C1 segment of cervical spinal cord (tissue), 14 donors: ENCODE measurements at places on chromosomes 16 and 17.

DNA sequence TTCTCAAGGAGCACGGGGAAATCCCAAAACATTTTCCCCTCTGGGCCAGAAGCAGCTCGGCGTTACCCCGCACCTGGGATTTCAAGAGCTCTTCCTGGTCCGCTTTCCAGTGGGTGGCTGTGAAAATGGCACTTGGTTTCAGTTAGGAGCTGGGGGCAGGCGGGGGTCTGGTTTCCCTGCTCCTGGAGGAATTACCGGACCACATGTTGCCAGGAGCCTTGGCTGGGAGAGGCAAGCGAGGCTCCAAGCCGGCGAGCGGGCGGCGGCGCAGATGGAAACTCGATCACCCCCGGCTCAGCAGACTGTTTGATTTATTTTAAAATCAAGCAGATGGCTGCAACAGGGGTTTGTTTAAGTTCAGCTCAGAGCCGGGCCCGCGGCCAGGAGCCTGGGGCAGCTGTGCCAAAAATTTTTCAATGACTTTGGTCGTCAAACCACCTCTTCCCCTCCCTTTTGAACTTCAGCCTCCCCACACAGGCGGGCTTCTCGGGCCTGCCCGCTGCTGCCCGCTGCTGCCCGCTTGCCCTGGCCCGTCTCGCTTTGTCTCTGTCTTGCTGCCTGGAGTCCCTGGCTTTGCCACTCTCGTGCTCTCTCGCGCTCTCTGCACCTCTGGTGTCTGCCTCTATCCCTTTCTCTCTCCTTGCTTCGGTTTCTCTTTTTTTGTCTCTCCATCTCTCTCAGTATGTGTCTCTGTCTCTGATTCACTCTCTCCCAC lies 108.0 kb upstream of the CIBAR2 start:
- peak; percentile 31 for DNase-seq

DNA sequence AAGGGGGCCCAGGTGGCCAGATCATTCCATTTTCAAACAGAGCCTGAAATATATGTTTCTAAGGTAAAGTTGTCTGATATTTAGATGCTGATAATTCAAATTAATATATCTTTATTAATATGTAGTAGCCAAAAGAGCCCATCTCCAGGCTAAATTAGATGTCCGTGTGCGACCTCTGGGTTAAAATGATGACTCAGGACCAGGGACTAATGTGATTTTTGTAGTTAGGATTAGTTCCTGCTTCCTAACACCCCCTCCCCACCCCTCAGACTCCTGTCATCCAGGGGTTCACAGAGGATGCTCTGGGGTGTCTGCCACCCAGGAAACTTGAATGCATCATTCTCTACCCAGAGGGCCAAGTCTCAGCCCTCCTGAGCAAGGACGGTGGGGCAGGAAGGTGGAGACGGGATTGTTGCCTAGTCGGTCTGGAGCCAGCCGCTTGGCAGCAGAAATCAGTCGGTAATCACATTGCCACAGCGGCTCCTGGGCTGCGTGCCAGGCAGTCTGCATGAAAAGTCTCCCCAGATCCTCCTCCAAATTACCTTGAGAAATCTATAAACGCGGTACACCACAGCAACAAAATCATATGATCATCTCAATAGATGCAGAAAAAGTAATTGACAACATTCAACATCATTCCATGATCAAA lies 29.8 kb downstream of the CNGB1 start:
- peak; percentile 32 for DNase-seq

- DNase-seq, result no peak
These were observed 21.6 kb downstream of the GAA start for GRCh38 chr17:80122926-80123505.

DNA sequence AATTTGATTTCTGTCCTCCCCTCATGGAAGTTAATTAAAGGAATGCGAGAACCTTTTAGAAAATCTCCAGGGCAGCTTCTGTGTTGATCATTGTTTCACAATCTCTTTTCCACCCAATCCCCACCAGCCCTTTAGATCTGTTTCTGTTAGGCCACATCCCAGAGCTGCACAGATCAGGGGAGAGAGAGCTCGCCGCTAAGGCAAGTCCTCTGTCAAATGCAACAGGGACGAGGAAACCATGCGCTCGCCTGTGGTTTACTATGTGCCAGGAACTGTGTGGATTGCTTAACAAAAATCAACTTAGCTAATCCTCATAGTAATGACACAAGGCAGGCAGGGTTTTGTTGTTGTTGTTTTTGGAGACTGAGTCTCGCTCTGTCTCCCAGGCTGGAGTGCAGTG lies 115.4 kb downstream of the SALL1 start:
- no peak for DNase-seq

DNA sequence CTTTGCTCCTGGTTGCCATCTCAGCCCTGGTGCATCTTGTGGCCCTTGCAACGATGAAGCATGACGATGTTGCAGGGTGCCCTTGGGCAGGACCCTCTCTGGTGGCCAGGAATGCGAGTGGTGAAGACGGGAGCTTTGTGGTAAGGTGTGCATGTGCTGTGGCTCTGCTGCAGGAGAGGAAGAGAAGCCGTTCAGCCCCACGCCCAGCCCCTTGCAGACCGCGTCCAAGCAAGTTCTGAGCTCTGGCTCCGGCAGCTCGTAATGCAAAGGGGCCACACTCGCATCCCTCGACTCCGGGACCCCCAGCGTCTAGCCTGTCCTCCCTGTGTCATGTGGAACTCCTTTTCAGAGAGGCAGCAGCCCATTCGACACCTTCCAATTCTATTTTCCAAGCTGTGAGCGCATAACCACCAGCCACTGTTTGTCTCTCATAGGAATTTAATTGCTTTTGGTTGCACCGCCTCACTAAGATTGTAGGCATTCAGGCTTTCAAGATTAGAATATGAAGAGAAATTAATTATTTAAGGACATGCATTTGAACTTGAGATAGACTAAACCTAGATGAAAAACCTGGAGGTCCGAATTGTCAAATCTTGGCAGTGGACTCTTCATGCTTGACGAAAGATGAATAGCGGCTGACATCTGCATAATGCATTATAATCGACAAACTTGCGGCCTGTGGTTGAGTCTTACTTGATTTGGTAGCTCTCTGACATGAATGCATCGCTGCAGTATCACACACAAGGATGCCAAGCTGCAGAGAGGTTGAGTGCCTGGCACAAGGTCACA lies 21.1 kb upstream of the KCNG4 start:
- no peak for DNase-seq

GRCh38 chr17:77314601-77315000 lies 173.8 kb downstream of the SEC14L1 start:
- DNase-seq, result no peak

DNA sequence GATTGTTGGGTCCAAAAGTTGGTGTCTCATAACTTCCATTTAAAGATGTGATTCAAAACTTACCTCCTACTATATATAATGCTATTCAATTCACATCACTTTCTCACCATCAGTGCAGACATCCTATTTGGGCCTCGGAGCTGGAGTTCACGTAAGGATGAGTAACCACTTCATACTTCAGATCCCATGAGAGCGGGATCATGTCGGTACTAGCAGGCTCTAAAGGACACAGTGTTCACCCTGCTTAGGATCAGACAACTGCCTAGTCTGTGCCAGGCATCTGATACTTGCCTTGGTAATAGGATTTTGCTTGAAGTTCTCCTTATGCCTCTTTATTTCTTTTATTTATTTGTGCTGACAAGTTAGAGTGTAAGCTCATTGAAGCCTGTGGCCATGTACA lies 39.5 kb downstream of the RBFOX1 start:
- DNase-seq, result no peak

GRCh38 chr17:77109764-77110359 lies 30.9 kb upstream of the SEC14L1 start:
- no peak for DNase-seq

- DNase-seq, result no peak
These were observed 904 bp downstream of the MAP2K3 start for GRCh38 chr17:21285164-21286065.

- no peak for DNase-seq
These were observed 19.4 kb downstream of the TMIGD1 start for GRCh38 chr17:30314474-30314873.

DNA sequence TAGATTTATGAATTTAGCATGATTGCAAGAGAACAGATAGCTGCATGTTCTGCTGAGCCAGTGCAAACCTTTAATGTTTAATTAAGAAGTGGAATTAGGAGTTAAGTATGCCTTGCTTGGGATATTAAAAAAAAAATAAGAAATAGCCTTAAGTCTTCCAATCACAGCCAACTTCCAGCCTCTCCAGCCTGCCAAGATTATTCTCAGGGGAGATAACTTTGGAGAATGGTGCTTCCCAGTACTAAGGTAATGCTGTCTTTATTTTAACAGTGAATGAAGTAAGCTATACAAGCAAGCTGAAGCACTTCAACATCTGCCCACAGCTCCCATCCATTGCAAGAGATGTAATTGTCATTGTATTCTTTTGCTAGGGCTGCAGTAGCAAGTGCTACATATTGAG lies 389.5 kb upstream of the ASIC2 start:
- no peak for DNase-seq

DNA sequence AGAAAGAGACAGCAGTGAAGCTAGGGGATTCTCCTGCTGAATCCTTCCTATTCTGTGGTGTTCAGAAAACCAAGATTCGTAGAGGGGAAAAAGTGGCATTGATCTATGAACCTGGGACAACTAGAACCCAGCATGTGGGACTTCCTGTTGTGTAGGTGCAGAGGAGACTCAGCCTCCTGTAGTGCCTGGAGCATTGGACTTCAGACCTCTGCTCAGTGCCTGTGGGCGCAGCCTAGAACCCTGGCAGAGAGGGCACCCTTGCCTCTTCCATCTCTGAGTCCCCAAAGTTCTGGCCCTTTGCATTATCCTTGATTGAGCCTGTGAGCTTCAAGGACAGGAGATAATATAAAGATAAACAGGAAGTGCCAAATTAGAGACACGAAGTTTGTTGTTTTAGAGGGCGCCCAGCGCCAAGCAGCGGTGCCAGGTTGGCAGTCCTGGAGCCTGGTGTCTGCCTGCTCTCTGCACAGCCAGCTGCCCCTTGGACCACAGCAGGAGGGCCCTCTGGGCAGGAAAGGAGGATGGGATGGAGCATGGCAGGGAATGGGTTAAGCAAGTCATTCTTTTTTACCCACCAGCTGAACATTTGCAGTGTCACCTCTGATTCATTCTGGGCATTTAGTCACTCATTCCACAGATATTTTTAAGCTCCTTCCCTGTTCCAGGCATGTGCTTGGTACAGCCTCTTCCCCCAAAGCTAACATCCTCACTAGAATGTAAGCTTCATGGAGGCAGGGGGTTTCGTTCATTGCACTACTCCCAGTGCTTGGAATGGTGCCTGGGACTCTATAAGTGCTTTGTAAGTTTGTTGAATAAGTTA lies 11.9 kb upstream of the SP6 start:
- no peak for DNase-seq

DNA sequence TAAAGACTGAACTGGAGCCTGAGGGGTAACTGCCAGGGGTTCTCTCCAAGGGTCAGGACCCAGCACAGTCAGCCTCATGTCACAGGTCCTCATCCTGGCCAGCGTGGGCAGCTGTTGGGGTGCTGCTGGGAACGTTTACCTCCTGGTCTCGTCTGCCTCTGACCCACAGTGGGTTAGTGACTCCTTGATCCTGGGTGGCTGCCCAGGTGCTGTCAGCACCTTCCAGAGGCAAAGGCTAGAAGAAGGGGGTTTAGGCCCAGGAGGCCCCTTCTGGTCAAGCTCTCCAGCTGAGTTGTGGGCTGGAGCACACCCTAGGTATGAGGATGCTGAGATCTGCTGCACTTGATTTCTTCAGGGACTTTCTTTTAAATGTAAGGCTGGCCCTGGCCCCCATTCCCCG lies 30.3 kb downstream of the AKAP1 start:
- DNase-seq, result no peak

DNA sequence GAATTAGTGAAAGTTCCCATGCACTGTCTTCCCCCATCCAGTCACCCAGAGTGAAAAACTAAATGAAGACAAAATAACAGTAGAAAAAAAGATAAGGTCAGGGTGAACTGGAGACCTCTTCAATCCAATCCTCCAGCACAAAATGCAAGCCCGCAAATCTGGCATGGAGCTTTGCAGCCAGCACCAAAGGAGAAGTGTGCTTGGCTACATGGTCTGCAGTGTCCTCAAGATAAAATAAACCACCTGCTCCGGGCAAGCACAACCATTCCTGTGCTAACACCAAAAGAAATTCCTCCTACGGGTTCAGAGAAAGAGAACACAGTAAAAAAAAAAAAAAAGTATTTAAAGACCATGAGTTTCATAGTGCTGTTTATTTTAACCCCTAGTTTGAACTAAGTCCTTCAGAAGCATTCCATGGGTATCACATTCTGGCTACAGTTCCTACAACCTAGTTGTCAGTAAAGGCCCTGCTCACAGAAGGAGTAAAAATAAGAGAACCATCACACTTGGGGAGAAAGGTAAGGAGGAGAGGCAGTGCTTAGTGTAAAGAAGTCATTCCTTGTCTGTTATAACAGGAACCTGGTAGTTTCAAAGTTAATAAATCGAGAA lies 109.1 kb downstream of the GAS7 start:
- DNase-seq, result no peak

DNA sequence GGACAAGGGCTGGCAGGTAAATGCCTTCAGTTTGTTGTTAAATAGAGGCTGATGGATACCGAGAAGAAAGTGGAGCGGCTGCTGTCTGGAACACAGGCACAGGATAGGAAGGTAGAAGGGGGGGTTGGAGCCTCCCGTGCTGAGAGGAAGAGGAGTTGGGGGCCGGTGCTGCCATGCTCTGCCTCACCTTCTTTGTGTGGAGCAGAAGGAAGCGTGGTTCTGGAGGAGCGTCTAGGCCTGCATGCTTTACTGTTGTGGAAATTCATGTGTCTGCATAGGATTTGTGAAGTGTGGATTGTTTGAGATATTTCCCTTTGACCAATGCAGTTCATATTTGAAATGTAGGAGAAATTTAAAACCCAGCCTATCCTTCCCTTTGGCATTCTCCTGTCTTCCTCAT lies 52.3 kb downstream of the FOXK2 start:
- DNase-seq, result no peak
